ENCODE measurements at places on chromosomes 6 and 20.

DNA sequence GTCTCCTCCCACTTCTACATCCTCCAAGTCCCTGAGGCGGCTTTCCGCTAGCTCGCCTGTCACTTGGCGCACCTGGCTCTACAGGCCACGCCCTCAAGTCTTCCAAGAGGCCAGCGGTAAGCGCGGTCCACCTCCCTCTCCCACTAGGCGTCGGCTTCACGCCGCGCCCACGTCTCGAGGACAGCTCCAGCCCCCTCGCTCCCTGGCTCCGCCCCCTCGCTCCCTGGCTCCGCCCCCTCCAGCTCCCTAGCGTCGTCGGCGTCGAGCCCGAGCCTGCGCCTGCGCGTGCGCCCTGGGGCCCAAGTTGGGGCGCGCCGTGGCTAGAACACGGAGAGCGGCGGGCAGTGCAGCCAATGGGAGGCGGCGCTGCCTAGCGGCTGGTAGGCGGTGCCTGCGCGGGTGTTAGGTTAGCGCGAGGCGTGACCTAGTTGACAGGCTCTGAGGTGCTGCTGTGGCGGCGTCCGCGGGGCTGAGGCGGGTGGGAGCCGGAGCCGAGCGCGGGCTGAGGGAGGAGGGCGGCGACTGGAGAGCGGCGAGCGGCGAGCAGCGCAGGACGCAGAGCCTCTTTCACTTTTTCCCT lies at the start of gene MACROD2:
Gene MACROD2, plus strand, starts transcription at position 431 of the 580 bp plus-strand sequence.
- no peak for DNase-seq

GRCh38 chr20:40651151-40651550 lies 37.9 kb downstream of the MAFB start:
- DNase-seq = no peak

GRCh38 chr6:102127253-102127652 lies 733.7 kb downstream of the GRIK2 start:
- no peak for DNase-seq

DNA sequence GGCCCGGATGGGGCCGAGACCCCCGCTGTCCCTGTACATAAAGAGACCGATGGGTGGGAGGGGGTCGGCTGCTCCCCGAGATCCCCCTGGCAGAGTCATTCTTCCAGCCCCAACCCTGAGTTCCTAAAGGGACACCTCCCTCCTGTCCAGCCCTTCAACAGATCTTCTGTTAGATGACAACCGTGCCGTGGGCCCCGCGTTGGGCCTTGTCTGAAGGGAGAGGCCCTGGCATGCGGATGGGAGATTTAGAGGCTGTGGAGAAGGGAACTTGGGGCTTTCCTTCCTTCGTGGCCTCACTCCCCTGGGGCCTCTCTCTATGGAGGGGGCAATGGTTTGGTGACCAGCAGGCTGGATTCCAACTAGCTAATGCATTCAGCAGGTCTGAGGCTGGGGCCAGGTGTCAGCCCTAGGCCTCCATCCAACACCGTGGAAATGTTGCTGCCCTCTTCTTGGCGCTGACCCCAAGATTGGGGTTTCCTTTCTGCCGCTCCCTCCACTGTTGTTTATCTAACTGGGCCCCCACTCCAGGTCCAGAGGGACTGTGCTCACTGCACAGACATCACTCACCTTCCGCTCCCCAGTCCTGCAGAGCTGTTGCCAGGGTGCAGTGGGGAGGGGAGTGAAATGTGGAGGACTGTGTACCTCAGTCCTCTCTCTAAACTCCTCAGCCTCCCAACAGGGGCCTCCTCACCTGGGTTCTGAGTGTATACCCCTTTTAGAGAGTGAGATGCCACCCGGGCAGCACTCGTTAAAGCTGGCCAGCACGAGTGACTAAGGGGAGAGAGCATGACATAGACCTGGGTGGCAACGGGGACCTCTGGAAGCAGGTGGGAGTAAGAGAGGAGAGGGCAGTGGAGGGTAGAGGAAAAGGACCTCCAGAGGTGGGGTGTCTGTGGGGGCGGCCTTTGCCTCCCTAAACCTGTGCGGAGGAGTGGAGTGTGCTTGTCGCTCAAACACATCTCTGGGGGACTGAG lies 6.7 kb downstream of the TMEM151B start:
- no peak for DNase-seq

DNA sequence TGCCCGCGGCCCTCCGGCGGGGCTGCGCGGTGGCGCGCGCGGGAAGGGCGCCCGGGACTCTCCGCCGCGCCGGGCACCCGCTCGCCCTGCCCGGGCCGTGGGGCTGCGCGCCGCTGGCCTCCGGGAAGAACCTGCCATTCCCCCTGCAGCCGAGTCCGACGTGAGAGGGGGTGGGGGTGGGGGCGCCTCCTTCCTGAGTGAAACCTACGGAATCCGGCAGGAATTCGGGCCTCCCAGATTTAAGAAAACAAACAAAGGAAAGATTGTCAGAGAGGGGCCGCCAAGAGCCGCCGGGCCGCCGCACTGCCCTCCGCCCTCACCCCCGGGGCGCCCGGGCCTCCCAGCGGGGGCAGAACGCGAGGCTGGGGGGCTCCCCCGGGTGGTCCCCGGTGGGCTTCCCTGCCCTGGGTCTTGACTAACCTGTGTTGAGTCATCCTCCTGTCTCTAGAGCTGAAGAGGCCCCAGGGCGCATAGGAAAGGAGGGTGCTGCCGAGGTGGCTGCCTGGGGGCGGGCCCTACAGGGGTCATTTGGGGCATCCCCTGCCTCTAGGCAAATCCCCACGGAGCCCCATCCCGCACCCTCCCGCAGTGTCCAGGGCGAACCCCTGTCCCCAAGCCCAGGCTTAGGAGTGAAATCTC lies 42.2 kb upstream of the FOXP4 start:
- no peak for DNase-seq

GRCh38 chr6:135372758-135373157 lies 124.8 kb downstream of the AHI1 start:
- DNase-seq = no peak

GRCh38 chr20:50427719-50428083 lies 82.5 kb upstream of the PTPN1 start:
- no peak for DNase-seq

DNA sequence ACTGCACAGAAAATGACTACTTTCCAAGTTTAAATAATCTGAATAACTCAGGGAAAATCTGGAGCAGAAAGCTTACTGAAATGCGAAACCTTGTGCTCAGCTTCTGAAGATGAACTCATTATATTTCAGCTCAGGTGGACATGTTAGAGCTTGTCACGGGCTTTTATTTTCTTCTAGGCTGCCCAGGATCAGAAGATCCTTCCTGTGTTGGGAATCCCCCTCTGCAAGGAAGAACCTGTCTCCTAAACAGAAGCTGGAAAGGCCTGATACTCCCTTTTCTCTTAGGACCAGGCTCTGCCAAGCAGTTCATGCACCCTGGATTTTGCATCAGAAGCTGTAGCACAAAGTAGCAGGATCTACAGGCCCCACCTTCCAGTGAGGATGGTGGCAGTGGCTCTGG lies 5.1 kb upstream of the SLC2A12 start:
- no peak for DNase-seq

- DNase-seq = no peak
Observed at GRCh38 chr6:151025076-151025475, 159.6 kb downstream of the MTHFD1L start.

DNA sequence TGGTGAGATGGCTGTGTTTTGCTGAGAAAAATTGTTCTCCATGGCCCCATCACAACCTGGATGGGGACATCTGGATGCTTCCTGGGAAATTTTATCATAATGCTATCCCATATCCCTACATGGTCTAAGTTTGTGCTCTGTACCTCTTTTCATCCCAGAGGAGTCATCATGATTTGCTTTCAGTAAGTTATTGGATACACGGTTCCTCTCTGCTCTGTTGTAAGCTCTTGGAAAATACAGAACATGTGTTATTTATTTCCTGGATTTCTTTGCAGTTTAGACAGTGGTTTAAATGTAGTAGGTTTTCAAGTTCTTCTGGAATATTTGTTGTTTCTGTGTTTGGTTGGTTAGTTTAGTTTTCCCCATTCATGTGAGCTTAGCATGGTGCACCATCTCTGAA lies 129.2 kb upstream of the ECI2 start:
- no peak for DNase-seq

GRCh38 chr6:44072959-44073611 lies 54.2 kb downstream of the MRPL14 start:
- no peak for DNase-seq

DNA sequence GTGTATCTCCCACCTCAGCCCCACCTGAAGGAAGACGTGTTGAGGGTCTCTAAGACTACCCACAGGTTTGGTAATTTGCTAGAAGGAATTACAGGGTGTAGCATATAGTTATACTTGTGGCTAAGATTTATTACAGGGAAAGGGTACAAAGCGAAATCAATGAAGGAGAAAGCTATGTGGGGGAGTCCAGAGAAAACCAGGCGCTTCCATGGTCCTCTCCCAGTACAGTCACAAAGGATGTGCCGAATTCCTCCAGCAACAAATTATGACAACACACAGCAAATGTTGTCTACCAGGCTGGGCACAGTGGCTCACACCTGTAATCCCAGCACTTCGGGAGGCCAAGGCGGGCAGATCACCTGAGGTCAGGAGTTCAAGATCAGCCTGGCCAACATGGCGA lies 64.1 kb upstream of the TGM3 start:
- DNase-seq = no peak

DNA sequence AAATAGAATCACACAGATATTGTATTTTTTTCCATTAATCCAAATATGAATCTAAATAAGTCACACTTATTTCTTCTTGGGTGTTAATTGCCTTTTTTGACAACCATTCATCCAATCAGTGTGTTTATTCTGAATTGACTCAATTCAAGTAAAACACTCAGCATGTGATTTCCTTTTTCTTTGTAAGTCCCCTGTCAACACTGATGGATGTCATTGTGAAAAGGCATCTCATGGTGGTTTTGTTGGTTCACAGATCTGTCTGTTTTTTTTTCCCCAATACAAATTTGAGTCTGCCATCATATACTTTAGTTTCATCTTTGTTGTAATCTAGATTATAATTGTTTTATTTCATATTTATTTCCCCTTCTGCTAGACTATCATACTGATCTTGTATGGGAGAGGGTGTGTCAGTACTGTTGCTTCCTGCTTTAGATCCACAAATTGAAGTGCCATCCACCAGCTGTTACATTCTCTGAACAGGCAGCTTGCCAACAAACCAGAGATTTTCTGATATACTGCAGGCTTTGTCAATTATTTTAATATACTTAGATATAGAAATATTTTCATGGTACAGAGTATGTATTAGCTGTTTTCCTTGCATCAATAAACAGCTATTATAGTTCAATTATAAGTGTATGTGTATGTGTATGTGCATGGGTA lies 64.2 kb upstream of the FLRT3 start:
- no peak for DNase-seq

DNA sequence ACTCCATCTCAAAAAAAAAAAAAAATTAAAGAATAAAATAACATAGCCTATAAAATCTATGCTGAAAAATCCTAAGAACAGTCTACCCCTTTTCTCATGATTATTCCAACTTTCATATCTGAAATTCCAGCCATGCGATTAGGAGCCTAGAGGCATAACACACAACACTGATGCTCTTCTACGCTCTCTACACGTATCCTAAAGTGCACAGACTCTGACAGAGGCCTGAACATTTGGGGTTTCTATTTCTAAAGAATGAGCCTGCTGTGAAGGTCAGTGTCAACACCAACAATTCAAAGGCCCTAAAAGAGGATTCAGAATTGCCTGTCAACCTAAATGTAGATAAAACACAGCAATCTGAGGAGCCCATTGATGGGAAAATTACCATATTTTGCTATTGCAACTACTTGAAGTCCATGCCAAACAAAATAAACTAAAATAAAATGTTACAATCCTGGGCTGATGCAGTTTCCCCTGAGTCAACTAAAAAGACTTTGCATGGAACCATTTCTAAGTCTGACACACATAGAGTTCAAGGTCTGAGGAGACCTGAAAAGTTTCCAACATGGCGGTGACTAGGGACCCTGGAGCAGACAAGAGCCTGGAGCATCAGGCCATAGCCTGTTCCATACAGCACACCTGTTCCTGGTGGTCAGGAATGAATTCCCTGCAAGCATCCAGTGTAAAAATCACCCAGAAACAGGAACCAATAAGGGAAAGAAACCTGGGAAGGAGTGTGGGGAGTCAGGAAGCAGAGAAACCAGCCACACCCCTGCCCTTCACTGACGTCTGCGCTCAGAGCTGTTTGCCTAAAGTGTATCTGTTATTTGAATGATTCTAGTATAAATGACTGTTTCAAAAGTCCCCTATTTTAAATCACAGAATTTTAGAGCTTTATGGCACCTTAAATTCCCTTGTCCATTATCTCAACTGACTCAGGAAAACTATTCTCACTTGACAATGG lies 11.8 kb downstream of the NINL start:
- no peak for DNase-seq

DNA sequence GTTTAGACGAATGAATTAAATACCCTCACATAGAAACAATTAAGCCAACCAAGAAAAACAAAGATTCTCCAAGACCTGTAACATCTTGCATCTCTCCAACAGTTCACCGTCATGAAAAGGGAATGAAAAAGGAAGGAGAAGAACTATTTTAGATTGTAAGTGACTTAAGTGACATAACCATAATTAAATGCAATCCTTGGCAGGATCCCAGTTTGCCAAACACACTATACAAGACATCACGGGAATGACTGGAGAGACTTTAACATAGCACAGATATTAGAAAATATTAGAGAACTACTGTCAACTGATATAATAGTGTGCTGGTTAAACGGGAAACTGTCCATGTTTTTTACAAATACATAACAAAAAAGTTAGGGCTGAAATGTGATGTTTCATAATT lies 22.2 kb downstream of the EPB41L2 start:
- DNase-seq = no peak

DNA sequence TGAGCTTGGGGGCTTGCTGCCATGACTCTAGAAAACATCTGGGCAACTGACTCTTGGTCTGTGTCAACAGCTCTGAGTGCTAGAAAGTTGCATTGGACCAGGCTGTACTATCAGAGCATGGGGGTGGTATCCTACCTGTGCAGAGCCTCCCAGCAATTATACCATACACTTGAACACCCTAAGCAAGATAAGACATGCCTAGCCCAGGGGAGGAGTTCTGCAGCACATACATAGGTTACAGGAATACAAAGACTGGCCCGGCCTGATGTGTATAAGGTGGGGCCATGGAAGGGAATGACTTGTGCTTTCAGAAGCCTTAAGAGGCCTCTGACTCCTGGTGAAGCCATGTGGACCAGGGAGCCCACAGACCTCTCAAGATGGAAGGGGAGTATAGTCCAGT lies 11.4 kb upstream of the MOCS1 start:
- DNase-seq = no peak

DNA sequence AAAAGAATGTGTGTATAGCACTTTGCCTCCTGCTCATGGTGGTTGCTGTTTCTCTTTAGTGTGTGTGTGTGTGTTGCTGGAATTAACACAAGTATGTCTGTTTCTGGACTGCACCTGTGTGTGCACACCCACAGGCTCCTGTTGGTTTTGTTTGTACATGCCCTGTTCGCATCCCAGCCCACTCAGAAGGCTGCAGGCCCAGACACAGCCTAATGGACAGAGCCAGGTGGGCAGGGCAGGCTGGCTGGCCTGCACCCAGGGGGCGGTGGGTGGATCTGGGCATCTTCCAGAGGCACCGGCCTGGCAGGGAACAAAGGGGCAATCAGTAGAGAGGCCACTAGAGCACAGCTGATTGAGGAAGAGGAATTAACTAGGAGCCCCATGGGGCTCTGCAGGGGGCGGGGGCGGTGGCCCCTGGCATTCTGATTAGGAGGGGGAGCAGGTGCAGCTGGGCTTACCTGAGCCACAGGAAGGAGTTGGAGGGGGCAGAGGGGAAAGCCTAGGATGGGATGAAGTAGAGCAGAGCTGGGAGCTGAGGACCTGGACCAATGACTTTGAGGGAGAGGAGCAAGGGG lies 21.9 kb downstream of the CD40 start:
- no peak for DNase-seq

- no peak for DNase-seq
Observed at GRCh38 chr6:70421509-70421908, 8.2 kb downstream of the FAM135A start.

GRCh38 chr20:63055575-63056235 lies 48.9 kb upstream of the BHLHE23 start:
- no peak for DNase-seq
